NCI-H526 treated with DMSO at 0.1 percent for 48 hours (cell line): ENCODE measurements at places on chromosomes 12 and 14.

DNA sequence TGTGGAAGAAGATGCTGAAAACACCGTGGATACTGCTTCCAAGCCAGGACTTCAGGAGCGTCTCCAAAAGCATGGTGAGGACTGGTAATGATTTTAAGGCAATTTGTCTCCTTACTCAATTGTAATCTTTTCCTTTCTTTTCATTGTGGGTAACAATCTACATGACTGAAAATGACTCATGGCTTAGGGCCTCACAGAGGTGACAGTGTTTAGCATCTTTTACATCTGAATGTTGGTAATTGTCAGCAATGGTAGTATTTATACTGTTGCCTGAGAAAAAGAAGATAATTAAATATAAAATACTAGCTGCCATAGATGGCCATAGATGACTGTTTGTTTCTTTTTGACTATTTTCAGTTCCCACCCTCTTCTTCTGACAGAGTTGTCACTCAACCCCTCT lies 31.6 kb downstream of the TULP3 start:
- no peak for DNase-seq

DNA sequence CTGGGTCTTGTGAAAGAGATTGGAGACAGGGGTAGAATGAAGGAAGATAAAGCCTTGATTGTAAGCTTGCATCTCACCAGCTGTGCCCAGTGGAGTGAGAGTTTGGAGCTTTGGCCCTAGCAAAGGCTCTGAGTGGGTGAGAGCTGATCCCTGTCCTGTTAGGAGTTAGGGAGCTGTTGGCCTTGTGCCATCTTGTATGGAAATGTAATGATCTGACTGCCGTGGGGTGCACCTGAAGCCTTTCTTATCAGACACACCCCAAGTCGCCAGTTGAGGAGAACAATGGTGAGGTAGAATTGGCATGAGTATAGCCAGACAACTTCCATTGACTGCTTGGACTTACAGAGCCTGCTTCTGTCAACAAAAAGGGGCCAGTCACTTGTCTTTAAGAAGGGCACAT lies 130.1 kb downstream of the PRKCH start:
- no peak for DNase-seq

DNA sequence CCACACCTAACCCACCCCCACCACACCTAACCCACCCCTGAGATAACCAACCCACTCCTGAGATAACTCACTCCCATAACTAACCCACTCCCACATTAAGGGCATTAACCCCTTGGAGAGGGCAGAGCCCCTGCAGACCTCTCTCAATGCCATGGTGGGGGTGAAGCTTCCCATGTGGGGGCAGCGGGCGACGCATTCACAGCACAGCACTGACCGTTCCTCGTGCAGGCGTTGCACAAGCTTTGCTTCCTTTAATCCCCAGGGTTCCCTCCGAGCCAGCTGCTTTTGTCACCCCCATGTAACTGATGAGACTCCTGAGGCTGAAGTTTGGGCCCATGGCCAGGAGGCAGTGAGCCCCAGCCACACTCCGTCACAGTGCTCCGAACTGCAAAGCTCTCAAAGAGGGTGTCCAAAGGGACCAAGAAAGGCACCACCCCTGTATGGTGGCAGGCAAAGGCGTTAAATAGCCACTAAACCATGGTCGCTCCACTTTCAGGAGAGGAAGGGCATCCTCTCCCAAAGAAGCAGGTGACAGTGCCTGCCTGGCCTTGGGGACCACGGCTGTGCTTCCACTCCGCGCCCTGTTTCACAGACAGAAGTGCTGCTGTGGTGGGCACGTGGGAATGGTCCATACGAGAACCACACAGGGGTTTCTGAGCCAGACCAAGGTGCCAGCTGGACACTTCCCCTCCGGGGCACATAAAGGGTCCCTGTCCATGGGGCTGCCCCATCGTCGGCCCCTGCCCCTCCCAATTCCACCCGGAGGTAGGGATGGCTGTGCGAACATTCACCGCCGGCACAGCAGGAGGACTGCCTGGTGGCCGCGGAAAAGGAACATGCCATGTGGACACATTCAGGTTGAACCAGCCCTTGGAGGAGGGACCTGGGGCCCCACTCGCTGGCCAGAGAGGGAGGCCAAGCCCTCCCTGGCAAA lies 28.3 kb downstream of the GALNT9 start:
- no peak for DNase-seq

DNA sequence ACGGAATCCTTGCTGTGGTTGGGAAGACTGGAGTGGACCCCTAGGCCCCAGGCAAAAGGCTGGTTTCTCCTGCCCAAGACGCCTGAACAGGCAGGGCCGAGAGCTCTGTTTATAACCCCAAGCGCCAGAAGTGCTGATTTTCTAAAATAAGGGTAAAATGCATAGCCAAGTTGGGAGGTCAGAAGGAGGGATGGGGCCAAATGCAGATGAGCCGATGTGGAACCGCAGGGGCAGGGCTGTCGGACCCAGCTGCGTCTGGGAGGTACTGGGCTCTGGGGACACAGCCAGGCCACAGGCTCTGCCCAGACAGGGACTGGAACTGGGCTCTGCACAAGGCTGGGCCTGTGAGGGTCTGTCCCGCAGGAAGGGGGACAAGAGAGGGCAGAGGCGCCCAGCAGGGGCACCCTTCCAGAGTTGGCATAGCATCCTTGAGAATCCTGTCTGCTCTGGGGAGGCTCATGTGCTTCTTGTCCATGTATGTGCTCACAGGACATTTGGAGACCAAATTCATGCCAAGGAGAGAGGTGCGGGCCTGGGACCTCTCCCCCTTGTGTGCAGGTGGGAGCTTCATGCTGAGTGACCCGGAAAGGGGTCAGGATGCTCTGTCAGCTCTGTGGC lies 49.1 kb downstream of the JAG2 start:
- no peak for DNase-seq

DNA sequence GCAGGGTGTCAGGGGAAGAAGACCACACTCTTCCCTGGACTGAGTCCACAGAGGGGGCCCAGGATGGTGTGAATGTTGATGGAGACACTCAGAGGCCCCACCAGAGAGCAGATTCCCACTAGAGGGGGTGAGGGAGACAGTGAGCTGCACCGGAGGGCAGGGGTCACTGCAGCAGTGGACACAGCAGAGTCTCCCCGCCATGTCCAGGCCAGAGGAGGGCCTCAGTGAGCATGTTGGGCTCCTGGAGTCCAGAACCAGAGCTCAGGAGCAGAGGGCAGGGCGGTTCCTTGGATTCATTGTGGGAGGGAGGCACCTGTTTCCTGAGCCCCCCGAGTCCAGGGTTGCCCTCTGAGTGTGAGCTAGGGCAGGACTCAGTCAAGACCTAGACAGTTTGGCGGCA lies 1.8 kb upstream of the KRT82 start:
- no peak for DNase-seq

DNA sequence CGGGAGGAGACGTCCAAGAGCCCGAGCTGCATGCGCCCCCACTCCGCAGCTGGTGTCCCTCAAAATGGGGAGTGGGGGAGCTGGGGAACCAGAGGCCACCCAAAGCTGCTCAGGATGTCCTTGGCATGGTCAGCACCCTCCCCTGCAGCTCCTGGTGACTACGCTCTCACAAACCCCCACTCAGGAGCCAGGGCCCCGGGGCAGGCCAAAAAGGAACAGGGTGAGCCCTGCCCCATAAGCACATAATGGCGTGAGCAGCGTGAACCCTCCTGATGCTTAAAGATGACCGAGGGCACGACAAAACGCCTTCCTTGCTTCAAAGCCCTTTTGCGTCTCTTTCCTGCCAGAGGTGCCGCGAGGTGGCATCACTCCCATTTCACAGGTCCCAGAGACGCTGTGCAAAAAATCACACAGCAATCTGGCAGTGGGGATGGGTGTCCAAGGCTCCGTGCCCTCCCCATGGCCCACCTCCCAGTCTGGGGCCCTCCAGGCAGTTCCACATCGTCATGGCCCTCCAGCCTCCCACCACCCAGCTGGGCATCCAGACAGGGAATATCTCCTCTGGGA lies 13.5 kb downstream of the NCOR2 start:
- no peak for DNase-seq

DNA sequence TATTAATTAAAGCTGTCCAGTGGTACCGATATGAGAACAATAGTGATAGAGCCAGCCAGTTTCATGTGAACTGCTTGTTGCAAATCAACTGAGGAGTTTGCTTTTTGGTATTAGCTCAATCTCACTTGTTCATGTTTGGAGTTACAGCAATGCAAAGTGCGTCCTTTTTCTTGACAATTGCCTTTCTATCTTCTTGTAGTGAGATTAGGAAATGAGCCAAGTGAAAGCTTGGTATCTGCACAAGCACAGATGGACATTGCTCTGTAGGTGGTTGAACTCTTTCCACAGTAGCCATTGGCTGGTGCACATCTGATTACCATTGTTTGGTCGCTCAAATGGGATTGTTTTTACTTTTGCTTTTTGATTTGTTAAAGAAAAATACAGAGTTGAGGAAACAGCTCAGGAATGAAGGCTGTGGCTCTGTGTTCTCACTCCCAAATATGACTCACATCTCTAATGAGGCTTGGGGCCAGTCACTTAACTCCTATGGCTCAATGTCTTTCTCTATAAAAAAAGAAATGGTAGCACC lies 241.4 kb downstream of the BMP4 start:
- DNase-seq = no peak

- DNase-seq = no peak
Measured at GRCh38 chr12:98110536-98110935, 404.9 kb upstream of the TMPO start.

DNA sequence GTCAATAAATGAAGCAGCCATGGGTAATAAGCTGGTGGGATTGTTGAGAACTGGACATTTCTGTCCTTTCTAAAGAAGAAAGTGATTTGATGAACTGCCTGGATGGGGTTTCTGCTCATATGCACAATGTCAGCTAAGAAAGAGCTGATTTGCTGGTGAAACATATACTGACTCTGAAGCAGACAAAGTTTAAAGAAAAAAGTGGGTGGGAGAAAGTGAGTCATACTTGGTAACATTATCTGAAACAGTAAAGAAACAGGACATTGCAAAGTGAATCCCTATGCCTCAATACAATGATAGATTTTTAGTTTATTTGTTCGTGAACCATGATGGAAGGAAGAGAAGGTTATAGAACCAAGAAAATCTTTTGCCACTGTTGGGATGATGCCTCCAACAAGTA lies 95.6 kb upstream of the DNM1L start:
- DNase-seq = no peak

DNA sequence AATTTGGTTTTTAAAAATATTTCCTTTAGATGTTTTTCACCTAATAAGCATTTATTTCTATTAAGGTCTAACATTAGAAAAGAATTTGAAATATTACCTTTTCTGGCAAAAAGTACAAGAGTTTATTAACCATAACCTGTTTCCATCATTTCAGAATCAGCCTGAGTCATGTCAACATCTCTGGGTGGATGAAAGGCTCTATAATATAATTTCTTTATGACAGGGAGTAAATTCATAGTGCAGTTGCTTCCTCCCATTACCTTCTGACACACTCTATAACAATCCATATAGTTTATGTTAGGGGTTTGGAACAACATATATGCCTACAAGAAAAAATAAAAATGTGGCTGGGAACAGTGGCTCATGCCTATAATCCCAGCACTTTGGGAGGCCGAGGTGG lies 134.5 kb downstream of the SLC2A13 start:
- DNase-seq = no peak

GRCh38 chr14:56730538-56731145 lies 79.6 kb downstream of the OTX2 start:
- DNase-seq = no peak

GRCh38 chr14:23568600-23569331 lies 1.2 kb upstream of the AP1G2 start:
- DNase-seq = no peak

GRCh38 chr12:3921526-3921925 lies 48.3 kb upstream of the PARP11 start:
- no peak for DNase-seq

- no peak for DNase-seq
Measured at GRCh38 chr14:96804895-96805294, 7.7 kb downstream of the VRK1 start.

GRCh38 chr12:91577586-91578539 lies 395.2 kb upstream of the DCN start:
- DNase-seq = peak; percentile 52

DNA sequence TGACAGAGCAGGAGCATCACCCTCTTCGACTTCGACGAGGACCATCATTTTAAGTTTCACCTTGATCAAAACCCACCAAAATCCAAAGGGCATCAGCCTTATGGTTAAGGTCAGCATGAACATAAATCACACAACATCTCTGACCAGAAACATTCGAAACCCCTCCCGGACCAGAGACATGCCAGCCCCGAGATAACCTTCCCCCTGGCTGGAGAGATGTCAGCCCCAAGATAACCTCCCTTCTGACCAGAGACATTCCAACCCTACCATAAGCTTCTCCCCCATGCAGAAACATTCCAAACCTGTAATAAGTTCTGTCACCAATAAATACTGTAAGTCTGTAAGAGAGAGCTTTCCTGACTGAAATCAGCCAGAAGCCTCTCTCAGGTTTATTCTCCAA lies 6.3 kb downstream of the PCNX4 start:
- no peak for DNase-seq

- DNase-seq = peak; percentile 45
Measured at GRCh38 chr12:100668945-100669536, 95.6 kb downstream of the GAS2L3 start.

- no peak for DNase-seq
Measured at GRCh38 chr12:111172786-111173185, 196.1 kb downstream of the PHETA1 start.

DNA sequence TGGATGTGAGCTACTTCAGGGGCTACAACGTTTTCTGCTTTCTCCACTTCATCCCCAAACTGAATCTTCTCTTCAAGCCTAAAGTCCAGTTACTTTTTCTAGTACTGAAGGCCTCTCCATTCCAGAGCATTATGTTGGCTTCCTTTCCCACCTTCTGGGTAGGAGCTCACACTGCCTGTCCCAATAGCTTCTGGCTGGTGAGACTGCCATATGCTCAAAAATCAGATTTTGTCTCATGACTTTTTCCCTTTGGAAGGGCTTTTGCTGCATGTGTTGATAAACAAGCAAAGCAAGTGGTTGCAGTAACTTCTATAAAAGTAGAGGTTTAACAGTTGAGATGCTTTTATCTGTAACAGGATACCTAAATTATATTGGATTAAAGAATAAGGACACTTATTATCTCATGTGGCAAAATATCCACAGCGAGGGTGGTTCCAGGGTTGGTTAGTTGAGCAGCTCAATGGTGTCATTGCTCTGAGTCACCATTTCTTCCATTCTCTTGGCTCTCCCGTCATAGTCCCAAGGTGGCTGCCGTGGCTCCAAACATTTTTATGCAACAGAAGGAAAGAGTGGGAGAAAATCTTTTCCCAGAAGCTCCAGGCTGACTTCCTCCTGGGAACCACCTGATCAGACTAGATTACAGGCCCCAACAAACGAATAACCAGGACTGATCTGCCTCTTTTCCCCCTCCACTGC lies 15.1 kb upstream of the PPFIBP1 start:
- DNase-seq = no peak

GRCh38 chr14:68506645-68507419 lies 286.0 kb downstream of the ZFP36L1 start:
- DNase-seq = no peak
